ENCODE measurements at places on chromosomes 1 and 21.

DNA sequence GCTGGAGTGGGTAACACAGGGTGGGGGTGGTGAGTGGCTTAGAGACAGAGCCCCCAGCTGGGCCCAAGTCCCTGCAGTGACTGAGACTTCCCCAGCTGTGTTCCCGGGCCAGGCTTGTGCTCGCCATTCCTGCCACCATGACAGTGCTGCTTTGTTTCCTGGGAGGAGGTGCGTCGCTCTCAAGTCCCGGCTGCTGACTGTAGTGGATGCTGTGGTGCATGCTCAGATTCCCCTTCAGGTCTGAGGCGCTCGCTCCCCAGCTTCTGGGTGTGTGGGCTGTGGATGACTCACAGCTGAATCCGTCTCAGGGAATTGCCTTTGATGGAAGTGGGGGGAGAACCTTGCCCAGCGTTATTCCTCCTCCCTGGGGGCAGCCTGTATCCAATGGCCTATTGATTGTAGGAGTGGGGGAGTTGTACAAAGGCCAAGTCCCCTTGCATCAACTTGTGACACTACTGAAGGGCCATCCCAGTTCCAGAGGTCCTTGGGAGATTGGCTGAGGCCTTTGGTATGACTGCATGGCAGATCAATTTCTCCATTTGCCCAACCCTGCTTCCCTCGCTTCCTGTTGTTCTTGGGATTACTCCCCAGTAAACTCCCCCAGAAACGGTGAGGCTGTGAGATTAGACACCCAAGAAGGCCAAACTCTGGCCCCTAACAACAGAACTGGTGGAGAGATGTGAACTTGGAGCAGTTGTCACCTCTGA, 17.8 kb upstream of the POU3F1 start:
- no peak for DNase-seq

DNA sequence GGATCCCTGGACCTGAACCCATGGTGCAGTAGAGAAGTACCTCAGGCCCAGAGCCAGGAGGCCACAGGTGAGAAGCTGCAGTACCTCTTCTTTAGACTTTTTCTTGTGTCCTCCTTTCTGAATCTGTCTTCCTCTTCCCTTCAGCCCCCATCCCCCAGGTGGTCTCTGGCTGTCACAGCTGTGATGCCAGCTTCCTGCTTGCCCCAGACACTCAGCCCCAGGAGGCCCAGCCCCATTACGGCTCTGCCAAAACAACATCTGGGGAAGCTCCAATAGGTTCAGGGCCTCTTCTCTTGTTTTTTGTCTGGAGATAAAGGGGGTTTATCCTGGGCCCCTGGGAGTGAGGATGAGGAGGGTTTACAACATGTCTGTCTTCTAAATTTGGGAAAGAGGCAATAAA, 9.5 kb upstream of the BTG2 start:
- no peak for DNase-seq

DNA sequence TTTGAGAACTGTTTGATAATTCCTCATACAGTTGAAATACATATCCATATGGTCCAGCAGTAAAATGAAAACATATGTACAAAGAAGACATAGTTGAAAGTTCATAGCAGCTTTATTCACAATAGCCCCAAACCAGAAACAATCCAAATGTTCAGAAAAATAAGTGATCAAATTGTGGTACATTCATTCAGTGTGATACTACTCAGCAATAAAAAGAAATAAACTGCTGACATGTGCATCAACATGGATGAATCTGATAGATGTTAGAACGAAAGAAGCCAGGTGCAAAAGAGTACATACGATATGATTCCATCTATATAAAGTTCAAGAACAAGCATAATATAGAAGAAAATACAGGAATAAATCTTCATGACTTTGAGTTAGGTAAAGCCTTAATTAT, 77.2 kb downstream of the EVI5 start:
- no peak for DNase-seq

DNA sequence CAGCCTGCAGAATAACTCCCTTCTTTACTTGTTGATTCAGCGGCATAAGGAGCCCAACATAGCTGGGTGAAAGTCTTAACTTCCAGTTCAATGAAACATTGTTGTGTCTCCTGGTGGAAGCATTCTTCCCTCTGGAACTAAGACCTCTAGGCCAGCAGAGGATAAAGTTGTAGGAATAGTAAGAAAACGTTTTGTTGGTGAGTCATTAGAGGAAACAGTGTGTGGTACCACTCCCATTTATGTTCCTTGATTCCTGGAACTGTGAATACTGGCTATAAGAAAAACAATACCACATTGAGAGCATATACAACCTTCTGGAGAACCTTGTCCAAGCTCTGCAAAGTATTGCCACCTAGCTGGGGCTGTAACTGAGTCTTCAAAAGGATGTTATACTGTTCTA, 737.4 kb upstream of the ZP4 start:
- no peak for DNase-seq

DNA sequence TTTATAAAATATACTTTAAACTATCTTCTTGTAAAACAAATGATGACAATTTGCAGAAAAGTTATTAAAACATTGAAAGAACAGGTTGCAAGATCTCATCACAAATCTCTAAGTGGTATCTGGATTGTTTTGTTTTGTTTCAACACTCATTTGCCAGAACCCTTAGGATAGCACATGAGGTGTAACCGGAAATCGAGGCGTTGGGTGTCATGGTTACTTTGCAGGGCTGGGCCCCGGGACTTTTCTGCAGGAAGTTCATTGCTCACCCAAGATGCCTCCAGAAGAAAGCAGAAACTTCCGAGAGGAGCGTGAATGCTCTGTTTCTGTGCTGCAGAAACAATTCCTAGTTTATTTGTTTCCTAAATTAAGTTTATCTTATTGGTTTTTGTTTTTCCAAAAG, 2.5 kb downstream of the DISC1 start:
- no peak for DNase-seq

All from NCI-H2081 treated with DMSO at 0.1 percent for 48 hours (cell line).